Left ventricle myocardium superior (tissue), 1 donor: ENCODE measurements at places on chromosomes 3 and 15. TPM values are rescaled to one million over a fixed set of nuclear protein-coding genes. Genes with fewer than 3 reads are reported as not detected.

DNA sequence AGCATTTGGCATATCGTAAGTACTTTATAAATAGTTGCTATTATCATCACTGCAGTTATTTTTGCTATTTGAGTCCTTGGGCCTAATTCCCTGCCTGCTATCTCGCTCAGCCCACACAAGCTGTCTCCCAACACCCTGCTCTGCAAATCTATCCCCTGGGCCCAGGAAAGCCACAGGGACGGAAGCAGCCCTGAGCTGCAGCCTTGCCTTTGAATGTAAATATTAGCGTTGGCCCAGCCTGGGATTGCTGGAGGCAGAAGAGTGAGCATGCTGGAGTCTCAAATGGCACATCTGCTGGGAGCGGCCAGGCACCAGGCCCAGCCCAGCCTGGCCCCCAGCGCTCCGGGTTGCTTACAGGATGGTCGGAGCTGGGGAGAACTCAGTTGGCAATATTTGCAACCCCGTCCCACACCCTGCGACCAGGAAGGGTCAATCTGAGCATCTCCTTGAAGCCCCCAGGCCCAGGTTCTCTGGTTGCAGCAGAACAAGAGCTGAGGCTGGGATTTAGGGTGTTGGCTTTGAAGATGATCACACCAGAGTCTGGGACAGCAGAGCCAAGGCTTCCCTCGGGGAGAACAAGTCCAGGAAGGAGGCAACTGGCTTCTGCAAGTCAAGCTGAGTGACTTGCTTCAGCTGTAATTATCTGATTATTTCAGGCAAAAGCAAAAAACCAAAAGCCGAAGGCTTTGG lies 529.6 kb downstream of the SHQ1 start:
- DNase-seq: no peak

SAMD7 gene
- not detected for total RNA-seq

GRCh38 chr15:40222131-40222530 lies 16.7 kb upstream of the PAK6 start:
- DNase-seq: no peak

DNA sequence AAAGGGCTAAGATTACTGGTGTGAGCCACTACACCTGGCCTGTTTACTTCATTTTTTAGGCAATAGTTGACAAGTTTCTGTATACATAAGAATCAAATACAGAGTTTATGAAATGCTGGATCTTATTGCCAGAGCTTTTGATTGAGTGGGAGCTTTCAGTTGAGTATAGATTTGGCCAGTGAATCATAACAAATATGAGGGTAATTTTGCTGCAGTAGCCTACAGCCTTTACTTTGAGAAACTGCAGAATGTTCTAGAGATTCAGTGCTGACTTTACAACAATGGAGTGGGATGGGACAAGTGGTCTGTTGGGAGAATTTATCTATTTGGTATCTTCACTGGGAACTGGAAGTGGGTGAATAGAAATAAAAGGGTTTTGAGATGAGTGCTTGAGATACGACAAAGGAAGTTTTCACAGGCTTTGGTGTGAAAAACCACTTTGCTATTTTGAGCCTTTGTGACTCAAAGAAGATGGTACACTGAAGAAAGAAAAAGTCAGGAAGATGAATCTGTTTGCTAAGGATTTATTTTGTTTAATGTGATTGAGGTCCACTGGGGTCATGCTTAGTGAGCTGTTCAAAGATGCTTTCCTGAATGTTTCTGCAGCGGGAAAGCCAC lies 227.8 kb downstream of the UBE2E2 start:
- DNase-seq: no peak

- DNase-seq: no peak
Observed at GRCh38 chr3:43670635-43671522, 19.9 kb upstream of the ABHD5 start.

- DNase-seq: no peak
Observed at GRCh38 chr3:147415286-147415685, 6.1 kb downstream of the ZIC1 start.

- no peak for DNase-seq
Observed at GRCh38 chr3:128438488-128439072, 28.1 kb downstream of the DNAJB8 start.

GRCh38 chr3:28224430-28224829 lies 17.0 kb upstream of the CMC1 start:
- DNase-seq: no peak

MCF2L2 gene
- 0.25 TPM for total RNA-seq

- no peak for DNase-seq
Observed at GRCh38 chr3:108602935-108603294, 13.4 kb downstream of the DZIP3 start.

GRCh38 chr3:187242435-187242834 lies 45.1 kb downstream of the RTP1 start:
- DNase-seq: no peak

DNA sequence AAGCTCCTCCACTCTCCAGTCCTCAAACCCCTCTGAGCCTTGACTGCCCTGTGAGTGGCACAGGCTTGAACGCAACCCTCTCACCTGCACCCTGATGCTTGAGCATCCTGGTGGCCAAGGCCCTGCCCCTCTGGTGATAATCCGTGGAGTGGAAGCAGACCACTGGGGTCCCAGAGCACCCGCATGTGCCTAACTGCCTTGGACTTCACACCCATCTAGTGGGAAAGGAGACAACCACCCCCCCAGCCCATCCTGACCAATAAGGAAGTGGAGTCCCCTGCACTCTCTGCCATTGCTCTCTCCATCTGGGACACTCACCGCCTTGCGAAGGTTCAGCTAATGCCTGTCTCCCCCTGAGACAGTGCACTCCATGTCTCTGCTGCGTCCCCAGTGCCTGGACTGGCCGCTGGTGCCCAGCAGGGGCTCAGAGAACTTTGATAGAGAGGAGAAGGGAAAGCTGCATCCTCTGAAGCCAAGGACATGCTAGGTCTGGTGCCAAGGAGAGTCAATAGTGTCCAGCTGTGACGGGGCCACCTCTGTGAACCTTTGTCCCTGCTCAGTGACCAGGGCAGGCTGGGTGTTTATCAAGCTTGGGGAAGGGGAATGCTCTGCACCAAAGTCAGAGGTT lies 3.4 kb downstream of the KLF15 start:
- DNase-seq: no peak

NOX5 gene
- not detected for total RNA-seq

DNA sequence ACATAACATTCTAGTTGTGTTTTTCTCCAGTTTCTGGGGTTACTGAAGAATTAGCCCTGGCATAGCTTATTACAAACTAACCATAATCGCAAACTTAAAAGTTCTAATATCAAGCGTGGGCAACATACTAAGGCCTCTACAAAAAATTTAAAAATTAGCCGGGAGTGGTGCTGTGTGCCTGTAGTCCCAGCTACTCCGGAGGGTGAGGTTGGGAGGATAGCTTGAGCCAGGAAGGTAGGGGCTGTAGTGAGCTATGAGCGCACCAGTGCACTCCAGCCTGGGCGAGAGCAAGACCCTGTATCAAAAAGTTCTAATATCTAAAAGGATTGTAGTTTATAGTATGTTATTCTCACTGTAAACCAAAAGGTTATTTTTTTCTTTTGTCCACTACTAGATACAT lies 1.1 kb downstream of the OIP5 start:
- DNase-seq: no peak

DNA sequence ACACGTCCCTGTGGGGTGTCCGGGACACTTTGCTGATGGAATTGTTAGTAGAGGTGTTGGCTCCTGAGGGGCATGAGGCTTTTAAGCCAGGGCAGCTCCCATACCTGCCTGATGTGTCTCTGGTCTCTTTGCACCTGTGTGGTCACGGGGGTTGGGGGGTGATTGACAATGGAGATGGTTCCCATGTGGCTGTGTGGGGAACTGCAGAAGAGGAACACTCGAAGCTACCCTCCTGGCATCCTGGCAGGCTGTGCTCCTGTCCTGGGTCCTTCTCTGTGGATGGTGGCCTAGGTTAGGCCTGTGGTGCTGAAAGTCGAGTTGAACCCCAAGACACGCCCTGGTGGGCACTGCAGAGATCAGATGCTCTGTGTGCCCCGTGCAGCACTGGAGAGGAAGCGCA lies 73.4 kb downstream of the HMCES start:
- DNase-seq: no peak

GRCh38 chr3:54865316-54865715 lies 62.5 kb downstream of the LRTM1 start:
- no peak for DNase-seq

FAM3D gene
- total RNA-seq: not detected

DNA sequence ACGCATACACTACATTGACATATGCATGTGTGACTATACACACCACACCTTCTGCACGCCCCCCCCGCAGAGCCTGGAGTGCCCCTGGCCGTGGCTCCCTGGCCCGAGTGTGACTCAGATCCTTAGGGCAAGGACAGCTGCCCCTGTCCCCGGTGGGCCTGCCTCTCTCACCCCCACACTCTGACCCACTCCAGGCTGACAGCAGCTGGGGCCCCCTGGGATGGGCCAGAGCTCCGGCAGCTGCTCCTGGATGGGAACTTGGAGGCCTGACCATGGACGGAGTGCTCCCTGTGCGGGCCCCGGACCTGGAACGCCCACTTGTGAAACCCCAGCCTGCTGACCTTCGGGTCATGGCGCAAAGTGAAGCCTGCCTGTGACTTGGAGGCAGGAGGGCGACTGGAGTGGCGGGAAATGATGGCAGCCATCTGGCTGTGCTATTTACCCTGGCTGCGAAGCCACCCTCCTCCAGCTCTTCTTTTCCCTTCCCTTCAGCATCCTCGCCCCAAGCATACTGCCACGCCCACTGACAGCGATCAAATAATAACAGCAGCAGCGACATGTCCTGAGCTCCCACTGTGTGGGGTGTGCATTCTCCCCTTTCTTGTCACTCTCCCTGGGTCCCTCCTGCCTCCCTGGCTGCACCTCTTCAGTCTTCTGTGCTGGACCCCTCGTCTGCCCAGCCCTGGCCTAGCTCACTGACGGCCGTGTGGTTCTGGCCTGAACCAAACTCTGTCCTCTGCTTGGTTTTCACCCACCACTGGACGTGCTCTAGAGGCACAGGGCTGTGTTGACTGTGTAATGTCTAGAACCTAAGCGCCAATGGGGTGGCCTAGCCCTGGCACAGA lies 90.7 kb upstream of the MEF2A start:
- peak; percentile 82 for DNase-seq

- peak; percentile 76 for DNase-seq
Observed at GRCh38 chr15:64883997-64884511, 27.6 kb upstream of the ANKDD1A start.

ATP13A4 gene
- 0.64 TPM for total RNA-seq

MAP6D1 gene
- total RNA-seq: 2.3 TPM

PRRT3 gene
- 0.35 TPM for total RNA-seq

GRCh38 chr3:42189736-42190135 lies 76.2 kb downstream of the CCK start:
- DNase-seq: no peak

DNA sequence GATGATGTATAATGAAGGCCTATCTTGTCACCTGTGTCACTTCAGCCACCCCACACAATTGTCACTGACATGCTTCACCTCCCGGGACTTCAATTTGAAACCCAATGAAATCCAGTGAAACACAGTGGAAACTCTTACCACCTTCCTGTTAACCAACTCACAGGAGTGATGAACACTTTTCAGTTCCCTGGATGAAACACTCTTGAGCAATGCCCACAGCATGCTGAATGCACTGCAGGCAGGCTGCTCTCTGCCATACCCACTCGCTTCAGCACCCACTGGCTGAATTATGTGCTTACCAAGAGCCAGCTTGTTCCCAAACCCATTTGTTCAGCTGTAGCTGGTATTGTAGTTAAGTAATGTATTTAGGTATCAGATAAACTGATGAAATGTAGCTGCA lies 47.0 kb downstream of the MAP2K1 start:
- no peak for DNase-seq

DNA sequence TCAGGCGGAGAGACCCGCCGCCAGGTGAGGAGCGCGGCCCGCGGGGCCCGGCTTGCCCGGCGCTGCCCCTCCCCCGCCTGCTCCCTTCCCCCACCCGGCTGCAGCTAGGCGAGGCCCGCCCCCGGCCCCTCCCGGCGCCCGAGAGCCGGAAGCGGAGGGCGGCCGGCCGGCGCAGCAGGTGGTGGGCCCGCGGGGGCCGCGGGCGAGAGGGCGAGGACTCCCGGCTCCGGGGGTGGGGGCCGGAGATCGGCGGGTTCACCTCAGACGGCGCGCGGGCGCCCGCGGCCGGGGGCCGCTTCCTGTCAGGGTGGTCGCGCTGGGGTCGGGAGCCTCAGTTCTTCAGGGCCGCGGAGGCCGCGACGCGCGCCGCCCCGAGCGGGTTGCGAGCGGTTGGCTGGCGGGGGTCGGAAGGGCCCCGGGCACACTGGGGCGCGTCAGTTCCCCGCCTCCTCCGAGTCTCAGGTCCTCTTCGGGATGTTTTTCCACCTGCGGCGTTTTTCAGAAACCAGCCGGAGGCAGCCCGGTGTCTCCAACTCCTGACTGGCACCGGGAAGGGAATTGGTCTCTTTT lies 395 bp downstream of the ZFAND6 start:
- DNase-seq: peak; percentile 86

SETMAR gene
- 14.6 TPM for total RNA-seq

DNA sequence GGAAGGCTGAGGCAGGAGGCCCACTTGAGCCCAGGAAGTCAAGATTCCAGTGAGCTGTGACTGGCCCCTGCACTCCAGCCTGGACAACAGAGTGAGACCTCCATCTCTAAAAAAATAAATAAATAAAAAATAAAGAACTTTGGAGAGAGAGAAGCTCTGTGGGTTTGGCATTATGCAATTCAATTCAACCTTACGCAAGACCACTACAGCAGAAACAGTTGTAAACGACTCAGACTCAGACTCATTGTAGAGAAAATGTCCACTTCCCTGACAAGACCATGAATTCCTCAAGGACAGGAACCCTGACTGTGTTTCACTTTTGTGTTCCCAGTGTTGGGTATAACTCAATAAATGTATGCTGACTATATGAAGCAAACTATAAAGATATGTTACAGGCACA lies 90.3 kb upstream of the C3orf80 start:
- no peak for DNase-seq

PCOLCE2 gene
- total RNA-seq: 58.2 TPM

FSIP1 gene
- total RNA-seq: 1.0 TPM

DNA sequence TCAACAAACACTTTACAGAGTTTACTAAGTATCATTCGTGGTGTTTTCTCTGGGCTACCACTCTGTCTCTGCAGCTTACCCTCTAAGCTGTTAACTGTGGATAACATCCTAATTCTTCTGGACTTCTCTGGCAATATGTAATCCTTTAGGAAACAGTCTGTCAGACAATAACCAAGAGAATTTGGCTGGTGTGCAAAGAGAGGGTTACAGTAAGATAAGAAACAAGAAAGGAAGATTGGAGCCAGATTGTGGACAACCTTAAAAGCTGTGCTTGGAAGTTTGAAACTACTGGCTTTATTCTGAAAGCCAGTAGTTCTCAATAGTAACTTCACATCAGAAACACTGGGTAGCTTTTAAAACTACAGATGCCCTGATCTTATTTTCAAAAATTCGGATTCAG lies 778 bp downstream of the ARL6 start:
- DNase-seq: no peak

DNA sequence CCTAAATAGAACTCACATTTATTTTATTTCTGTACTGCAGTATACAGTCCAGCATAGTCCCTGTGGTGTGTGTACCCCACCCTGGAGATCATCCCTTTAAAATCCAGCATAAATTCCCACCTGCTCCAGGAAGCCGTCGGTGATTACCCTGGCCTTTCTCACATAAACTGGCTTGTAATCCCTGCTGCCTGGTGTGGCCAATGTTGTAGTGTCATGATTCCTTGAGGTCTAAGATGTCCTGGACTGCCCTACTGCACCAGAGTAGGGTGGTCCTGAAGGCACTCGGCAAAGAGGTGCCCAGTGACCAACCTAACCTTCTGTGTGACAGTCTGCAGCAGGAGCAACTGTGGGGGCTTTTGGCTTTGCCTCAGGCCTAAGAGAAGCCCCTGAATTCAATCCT lies 58.9 kb downstream of the ITGA11 start:
- DNase-seq: no peak

CLDN1 gene
- total RNA-seq: 1.4 TPM

PATL2 gene
- total RNA-seq: 3.0 TPM

- DNase-seq: peak; percentile 80
Observed at GRCh38 chr15:101357333-101357732, 62.3 kb upstream of the SNRPA1 start.

NCK1 gene
- 22.4 TPM for total RNA-seq

SEMA6D gene
- total RNA-seq: 19.7 TPM
